CD4-positive, alpha-beta T cell treated with Interferon alpha-2 for 1 hour (primary cell): ENCODE measurements at places on chromosomes 5 and 9.

DNA sequence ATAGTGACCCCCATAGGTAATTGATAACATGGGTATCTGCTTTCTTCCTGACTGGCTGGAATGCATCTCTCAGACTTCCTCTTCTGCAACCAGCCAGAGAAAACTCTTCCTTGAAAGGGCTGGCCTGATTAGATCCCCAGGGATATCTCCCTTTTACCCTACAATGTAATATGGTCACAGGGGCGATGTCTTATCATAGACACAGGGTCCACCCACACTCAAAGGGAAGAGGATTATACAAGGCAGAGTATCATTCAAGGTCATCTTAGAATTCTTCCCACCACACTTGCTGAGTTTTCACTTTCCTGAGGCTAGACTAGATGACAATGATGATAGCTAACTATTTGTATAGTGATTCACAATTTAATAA is 33.2 kb downstream of the TTLL11 start:
- DNase-seq, result no peak

- DNase-seq, result no peak
These were observed 45.1 kb upstream of the TAF11L2 start for GRCh38 chr5:17452936-17453335.

- DNase-seq, result no peak
These were observed 479.0 kb downstream of the ZSWIM6 start for GRCh38 chr5:61811052-61811451.

- DNase-seq, result no peak
These were observed 42.7 kb upstream of the FUBP3 start for GRCh38 chr9:130536701-130537107.

DNA sequence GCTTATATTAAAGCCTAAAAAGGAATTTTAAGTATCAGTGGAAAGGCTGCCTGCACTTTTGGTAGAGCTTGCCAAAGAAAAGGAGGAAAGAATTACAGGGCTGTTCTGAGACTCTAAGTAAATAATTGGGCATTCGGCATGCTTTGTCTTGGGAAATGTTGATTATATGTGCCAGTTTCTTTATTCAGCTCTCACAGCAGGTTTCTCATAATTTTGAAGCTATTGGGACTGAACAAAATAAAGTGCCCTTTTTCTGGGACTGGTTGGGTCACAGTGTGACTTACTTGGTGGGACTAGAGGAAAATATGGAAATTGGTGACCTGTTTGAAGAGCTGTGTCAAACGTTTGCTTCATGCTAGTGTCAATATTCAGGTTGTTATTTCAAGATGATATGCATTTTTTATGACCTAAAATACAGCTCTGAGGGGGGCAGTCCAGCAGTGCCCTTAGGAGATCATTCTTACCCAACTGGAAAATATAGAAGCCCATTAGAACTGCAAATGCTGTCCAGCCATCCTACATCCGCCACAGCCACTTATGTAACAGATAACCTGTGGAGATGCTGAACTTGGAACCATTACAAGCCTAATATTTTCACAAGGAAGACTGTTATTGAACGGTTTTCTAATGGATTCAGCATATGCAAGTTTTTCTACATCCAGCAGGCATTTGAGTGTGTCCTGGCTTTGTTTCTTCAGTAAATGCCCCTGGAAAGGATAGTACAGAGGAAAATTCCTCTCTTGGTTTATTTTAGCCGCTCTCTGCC is 122.4 kb downstream of the SNCAIP start:
- no peak for DNase-seq

DNA sequence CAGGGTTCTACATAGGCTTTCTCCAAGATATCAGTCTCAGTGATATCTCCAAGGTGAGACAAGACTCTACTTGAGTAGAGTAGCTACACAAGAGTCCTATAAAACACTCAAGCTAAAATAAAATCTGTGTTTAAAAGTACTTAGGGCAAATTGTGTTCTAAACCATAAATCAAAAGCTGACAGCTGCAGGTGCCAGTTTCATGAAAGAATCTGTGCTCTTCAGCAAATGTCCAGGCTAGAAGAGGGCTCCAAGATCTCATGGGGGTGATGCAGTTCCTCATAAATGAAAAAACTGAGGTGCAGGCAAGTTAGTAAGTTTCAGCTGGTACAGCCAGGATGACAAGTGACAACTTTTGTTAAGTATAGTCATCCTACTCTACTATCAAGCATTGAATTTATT is 142.8 kb upstream of the TNPO1 start:
- no peak for DNase-seq

- no peak for DNase-seq
These were observed 140.4 kb downstream of the CARTPT start for GRCh38 chr5:71859515-71859914.

DNA sequence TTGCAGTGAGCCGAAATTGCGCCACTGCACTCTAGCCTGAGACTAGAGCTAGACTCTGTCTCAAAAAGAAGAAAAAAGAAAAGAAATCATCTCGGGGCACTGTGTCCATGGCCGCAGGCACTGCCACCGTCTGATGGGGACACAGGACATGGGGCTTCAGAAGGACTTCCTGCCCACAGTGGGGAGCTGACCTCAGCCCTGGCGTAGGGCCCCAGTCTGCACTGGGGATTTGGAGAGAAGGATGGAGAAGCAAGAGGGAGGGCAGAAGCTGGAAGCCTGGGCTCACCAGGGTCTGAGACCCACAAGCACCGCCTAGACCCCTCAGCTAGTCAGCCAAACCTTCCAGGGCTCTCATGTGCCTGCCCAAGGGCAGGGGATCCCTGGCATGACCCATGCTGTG is 4.1 kb upstream of the SARDH start:
- no peak for DNase-seq

- DNase-seq, result no peak
These were observed 217.5 kb downstream of the CDK5RAP2 start for GRCh38 chr9:120362446-120362845.

DNA sequence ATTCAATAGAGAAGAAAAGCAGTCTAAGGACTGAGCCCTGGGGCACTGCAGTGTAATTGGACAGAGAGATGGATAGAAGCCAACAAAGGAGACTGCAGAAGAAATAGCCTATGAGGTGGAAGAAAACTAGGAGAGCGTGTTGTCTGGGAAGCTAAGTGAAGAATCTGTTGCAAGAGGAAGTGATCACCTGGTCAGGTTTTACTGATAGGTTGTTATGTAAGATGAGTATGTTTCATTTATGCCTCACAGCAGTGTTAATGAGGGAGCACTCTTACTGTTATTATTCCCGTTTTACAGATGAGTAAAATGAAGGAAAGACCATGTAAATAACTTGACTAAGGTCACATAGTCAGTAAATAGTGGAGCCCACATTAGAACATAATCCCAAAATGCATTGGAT is 80.0 kb upstream of the GRHPR start:
- DNase-seq, result no peak

GRCh38 chr9:134597041-134597913 is 44.3 kb upstream of the COL5A1 start:
- DNase-seq, result no peak

GRCh38 chr9:98726735-98727134 is 18.0 kb upstream of the GABBR2 start:
- peak; percentile 45 for DNase-seq

DNA sequence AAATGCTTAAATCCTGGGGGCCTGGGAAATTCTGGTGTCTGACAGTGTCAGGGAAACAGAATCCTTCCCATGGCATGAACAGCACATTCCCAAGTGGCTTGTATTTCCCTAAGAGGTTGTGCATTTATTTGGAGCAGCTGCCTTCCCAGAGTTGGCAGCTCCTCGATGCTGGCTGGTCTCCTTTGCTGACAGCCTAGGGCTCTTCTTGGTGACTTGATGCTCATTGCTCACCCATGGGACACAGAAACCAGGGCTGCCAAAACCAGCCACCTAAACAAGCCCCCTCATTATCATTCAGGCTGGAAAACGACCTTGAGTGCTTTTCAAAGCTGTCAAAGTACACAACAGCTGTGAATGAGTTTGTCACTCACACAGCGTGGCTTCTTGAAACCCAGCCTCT is 24.2 kb downstream of the ENHO start:
- DNase-seq, result no peak

DNA sequence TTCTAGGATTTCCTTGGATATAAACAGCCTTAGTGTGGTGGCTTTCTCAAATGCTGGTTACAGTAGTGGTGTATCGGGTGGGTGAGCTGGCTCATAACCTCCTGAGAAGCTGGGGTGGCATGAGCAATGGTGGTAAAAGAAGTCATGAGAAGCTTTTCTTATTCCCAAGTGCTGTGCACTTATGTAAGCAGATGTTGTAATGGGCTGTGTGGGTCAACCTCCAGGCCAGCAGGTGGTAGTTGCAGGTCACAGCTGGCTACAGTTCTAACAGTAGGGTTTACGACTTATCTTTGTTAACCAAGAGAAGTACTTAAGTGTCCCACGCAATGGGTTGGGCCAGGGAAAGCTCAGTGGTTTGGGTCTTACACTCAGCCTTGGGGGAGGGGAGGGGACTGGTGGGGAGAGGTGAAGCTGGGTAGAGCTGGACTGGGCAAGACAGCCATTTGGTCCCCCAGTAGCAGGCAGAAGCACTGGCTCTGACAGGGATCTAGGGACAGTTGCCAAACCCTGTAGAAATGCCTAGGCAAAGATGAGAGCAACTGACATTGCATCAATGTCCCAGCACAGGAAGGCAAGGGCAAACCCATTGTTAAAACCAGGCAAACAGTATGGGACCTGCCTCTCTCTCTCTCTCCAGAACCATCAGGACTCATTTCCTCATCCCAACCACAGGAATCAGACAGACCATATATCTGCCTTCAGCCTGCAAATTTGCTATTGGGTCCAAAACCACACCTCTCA is 76.8 kb downstream of the RNF130 start:
- no peak for DNase-seq

GRCh38 chr9:132896906-132897305 is 18.2 kb downstream of the SPACA9 start:
- no peak for DNase-seq

DNA sequence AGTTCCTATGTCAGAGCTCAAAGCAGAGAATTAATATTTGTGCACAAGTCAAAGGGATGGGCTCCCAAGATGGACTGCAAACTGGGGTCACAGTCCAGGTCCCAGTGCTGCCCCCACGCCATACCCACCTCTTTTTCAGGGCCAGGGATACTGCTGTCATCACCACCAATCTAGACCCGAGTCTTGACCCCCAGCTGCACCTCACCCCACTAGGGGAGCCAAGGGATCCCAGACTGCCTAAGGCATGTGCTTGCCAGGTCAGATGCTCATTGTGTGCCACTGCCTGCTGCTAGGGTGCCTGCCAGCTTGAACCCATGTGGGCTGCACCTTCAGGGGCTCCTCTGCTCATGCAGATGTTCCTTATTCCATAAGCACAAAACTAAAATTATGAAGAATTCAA is 215.6 kb upstream of the NREP start:
- DNase-seq, result no peak

DNA sequence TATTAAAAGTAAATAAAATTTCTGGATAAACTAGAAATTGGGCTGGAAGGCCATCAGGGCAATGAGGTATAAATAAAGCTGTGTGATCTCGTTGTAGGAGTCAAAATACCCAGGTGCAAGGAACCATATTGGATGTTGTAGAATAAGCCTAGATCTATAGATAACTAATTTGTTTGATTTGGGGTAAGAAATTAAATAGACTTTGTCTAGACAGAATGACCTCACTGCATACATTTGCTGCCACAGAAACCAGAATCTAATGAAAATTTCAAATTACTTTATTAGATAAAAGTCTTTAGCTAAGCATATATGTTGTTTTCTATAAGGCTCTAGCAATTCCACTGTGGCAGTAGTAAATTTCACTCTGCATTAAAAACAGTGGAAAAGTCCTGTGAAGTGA is 225.2 kb upstream of the ITGA1 start:
- DNase-seq, result no peak

DNA sequence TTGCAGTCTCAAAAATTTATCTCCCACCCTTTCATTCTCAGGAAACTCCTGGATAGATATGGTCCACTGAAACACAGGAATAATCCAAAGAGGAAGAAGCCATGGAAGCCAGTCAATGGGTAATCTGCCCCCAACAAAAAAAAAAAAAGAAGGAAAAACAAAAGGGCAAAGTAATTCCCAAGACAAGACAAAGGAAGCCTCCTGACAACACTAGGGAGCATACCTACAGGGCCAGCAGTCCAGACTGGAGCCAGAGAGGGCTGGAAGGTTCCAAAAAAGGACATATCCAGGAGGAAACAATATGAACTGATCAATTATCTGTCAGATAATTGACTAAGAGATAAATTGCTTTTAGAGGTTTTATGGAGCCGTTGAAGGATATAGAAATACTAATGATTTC is 12.9 kb downstream of the FNIP1 start:
- no peak for DNase-seq

GRCh38 chr5:112738191-112738560 is 491 bp downstream of the APC start:
- no peak for DNase-seq

DNA sequence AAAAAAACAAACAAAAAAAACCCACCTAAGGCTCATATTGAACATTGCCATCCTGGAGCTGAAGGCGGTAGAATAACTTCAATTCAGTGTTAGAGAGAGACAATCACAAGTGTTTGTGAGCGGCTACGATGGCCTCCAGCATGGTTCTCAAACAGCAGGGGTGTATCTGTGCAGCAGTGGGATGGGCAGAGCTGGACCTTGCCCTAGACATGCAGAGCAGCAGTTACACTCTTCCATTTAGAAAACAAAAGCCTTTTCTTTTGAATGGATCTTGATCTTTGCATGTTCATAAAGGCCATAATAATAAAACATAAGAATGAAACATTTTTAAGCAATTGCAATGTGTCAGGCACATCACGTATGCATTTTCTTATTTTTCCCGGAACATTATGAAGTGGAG is 50.3 kb downstream of the ARHGAP26 start:
- no peak for DNase-seq

DNA sequence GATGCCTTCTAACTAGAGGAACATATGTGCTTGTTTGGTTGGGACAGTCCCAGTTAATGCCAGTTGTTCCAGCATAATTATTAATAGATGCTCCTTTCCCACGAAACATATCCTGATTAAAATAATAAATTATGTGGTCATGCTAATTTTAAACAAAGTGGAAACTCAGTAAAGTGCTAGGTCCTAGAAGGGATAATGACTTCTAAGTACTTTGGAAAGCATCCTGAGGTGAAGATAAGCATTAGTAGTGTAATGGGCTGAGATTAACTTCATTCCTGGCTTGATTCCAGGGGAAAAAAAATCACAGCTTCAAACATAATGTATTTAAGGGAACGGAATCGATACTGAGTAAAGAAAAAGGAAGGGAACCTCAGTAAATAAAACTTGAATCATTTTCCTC is 213.7 kb upstream of the SNX2 start:
- no peak for DNase-seq

DNA sequence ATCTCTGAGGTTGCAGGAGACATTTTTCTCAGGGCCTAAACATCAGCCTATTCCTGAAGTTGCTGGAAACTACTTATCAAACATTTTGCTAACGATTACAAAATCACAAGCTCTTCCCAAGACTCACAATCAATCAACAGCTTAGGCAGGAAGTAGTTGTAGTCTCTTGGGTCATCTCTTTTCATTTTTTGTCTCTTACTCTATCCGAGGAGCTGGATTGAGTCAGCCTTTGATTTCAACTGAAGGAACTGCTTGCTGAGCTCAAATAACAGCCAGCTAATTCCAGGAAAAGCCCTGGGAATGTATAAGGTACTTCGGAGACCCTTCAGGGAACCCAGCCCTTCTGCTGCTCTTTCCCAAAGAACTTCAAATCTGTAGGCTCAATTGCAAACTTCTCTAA is 398.9 kb downstream of the PLK2 start:
- DNase-seq, result no peak
